ENCODE measurements at places on chromosomes 5 and 9.

DNA sequence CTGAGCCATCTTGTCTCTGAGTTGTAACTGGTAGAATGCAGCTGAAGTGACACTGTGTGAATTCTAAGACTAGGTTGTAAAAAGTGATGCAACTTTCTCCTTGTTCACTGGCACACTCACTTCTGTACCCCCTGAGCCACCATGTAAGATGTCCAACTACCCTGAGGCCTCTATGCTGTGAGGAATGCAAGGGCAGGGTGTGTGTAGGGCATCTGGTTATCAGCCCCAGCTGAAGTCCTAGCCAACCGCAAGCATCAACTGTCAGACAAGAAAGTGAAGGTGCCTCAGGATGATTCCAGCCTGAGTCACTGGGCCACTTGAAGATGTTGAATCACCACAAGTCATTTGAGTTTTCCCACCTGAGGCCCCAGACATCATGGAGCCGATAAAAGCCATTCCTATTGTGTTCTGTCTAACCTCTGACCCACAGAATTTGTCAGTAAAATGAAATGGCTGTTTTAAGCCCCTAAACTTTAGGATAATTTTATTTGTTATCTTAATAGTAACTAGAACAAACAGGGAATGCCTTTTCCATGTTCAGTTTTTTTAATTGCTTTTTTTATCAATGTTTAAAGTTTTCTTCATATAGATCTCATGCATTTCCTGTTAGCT, 18.7 kb upstream of the RHOBTB3 start:
- DNase-seq, result no peak

DNA sequence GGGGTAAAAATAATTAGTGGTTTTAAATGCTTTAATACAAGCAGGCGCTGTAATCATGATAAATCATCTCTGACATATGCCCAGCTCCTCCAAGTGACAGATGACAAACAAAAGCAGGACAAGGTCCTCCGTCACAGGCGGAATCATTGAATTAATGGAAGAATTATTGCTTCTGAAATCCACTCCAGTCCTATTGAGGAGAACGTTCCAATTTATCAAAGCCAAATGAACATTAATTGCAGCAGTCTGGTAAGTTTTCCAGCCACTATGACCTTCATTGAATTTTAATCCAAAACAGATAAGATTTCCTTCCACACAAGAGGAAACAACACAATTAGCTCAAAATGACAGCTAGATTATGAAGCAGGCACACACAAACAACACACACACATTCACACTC, 136.8 kb downstream of the ASTN2 start:
- peak; percentile 33 for DNase-seq

DNA sequence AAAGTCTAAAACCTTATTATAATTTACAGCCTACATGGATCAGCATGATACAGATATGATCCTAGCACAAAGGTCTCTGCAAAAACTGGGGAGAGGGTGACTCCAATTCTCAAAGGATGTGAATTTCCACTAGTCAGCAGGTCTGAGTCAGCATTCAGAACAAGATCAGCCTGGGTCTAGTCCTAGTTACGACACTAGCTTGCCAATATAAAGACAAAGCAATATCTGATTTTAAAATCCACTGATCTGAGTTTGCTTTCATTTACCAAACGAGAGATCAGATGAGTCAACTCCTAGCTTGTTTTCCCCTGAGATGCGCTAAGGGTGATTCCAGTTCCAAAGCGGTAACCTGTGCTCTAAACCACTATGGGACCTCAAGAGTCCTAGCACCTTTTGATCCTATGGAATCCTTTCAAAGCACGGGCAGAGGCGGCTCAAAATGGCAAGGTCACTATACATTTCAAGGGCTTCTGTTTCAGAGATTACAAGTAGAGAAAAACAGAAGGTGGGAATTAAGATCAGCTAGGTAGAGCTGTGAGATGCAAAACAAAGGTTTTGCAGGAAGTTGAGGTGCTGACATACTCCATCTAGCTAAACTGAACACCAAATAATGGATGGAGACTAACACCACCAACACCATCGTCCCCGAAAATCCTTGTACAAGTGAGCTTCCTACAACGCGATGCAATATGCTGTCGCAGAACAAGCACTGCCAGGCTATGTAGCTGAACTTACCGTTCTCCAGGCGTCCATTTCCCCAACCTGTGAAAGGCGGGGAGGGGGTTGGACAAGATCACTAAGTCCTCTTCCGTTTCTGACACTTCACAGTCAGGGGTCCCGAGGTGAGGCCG, 906 bp downstream of the SLC25A51 start:
- no peak for DNase-seq

- DNase-seq, result no peak
Measured at GRCh38 chr5:77563475-77563874, 71.4 kb upstream of the WDR41 start.

DNA sequence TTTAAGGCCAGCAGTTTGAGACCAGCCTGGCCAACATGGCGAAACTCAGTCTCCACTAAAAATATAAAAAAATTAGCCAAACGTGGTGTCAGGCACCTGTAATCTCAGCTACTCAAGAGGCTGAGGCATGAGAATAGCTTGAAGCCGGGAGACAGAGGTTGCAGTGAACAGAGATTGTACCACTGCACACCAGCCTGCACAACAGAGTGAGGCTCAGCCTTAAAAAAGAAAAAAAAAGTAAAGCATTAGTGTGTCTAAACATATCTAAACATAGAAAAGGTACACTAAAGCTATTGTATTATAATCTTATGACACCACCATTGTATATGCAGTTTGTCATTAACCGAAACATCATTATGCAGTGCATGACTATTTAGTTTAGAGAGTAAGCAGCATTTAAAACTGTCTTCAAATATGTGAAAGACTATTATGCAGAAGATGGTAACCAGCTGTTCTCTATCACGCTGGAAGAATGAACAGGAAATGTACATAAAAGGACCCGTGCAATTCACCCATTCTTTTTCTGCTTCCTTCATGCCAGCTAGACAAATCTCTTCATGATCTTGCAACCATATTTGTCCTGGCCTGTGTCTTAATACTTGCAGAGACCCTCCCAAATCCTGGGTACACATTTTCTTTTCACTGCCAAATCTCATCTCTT, 58.6 kb downstream of the ITGA1 start:
- no peak for DNase-seq

DNA sequence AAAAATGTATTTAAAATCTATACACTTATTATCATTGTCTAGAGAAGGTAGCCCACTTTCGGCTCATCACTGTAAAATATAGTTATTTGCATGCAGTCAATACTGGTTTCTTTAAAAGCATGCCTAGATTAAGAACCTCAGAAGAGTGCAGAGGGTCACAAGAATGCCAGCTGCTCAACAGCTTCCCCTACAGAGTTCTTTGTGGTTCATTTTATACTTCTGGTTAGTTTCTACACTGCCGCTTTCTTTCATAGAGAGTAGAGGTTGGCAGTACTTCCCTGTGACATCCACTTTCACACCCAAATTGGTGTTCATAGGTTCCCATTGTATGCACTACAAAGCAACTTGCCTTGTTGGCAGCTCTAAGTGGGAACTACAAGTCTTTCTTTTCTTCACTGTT, 137.3 kb downstream of the KIAA0825 start:
- no peak for DNase-seq

GRCh38 chr9:91197232-91198181, 164.2 kb downstream of the AUH start:
- no peak for DNase-seq

DNA sequence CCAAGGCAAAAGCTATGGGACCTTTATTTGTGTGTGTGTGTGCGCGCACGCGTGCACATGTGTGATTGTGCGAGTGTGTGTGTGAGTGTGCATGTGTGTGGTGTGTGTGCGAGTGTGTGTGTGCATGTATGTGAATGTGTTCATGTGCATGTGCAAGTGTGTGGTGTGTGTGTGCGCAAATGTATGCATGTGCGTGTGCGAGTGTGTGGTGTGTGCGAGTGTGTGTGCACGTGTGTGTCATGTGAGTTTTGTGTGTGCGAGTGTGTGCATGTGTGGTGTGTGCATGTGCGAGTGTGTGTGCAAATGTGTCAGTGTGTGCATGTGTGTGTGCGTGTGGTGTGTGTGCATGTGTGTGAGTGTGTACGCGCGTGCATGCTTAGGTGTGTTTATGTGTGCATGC, 11.1 kb upstream of the GLT6D1 start:
- no peak for DNase-seq

DNA sequence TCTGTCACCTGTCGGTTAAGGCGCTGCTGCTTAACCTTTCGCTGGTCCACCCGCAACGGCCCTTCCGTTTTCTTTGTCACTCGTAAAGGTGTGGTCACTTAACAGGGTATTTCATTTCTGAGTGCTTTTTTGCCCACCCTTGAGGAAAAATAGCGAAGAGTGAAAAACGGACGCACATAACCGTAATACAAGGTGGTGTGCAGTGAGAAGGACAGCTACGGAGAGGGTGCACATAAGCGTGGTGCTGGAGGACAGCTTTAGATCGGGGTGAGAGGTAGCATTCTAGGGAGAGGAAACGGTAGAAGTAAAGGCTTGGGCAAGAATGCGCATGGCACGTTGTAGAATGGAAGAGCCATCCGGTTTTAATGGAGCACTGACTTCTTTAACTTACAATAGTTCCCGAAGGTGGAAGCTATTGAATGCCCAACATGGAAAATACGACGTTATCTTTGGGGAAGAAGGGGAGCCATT, 761 bp downstream of the CCT5 start:
- no peak for DNase-seq

DNA sequence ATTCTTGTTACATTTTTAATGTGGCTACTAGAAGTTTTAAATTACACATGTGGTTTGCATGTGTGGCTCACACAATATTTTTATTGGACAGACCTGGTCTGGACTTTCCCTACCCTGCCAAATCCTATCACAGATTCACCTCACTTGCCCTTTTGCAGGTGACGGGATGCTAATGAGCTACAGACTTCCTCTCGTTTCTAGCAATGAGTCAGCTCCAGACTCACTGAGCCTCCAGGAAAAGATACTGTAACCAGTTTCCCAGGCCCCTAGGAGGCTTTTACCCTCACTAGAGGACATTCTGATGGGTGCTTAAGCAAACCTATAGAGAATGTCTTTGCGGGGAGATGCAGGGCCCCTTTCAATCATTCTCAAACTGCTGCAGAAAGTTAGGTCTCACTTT, 135.4 kb downstream of the WDR41 start:
- no peak for DNase-seq

DNA sequence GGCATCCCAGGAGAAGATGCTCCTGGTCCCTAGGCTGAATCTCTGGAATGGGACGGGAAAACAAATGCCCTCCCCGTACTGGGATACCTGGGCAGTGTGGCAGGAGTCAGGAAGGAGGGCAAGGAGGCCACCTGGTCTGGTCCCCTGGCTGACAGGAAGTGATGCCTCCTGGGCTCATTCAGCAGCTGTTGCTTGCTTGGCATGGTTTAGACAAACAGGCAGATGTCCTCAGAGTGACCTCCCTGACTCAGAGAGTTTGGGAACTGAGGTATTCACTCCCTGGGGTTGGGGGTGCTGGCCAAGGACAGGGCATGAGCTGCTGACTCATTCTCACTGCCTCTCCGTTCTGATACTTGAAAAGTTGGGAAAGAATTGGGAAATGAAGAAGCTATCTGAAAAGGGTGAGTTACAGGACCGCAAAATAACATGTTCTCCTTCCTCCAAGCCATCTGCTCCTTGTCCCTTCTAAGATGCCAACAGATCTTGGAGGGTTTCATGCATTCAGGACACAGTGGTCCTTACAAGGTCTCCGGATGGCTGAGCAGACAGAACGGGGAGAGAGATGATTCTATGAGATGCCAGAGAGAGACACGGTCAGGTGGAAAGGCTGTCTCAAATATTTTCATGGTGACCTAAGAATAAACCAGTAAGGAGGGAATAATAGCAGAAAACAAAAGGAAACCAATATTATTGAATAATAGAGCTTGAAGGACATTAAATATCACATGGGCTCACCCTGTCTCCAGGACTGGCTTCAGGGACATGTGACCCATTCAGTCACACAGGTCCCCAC, 534.5 kb downstream of the BNC2 start:
- peak; percentile 60 for DNase-seq

DNA sequence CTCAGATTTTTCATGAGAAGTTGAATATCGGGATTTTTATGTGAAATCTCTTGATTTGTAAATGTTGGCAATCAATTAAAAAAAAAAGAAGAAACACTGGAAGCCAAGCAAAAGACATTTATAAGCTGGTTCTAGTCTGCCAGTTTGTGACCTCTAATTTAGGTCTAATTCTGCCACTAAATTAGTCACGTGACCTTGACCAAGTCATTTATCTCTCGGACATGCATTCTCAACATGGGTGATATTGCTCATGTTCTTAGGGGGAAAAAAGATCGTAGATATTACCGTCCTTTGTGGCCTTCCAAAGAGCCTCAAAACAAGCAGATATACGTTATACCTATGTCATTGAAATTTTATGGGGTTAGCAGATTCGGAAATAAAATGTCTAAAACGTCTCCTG, 52.9 kb upstream of the PTPDC1 start:
- no peak for DNase-seq

GRCh38 chr5:135229122-135229521, 169.9 kb downstream of the MACROH2A1 start:
- DNase-seq, result no peak

DNA sequence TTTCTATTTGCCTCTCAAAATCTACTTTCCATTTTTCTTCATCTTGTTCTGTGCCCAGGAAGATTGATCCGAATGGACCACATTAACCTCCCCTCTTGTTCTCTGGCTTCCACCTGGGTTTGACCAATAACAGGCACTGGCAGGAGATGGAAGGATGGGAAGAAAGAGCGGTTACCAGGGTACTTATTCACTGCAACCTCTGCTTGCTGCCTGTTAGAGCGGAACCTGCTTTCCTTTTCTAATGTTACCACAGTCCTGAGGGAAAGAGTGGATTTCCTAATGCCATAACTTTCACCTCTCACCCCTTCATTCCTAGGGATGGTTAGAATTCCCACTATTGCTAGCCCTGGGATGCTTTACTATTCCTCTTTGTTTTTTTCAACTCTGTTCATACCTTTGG, 262.1 kb downstream of the RFX3 start:
- no peak for DNase-seq

- DNase-seq, result peak; percentile 63
Measured at GRCh38 chr5:77337686-77338085, 127.2 kb downstream of the PDE8B start.

DNA sequence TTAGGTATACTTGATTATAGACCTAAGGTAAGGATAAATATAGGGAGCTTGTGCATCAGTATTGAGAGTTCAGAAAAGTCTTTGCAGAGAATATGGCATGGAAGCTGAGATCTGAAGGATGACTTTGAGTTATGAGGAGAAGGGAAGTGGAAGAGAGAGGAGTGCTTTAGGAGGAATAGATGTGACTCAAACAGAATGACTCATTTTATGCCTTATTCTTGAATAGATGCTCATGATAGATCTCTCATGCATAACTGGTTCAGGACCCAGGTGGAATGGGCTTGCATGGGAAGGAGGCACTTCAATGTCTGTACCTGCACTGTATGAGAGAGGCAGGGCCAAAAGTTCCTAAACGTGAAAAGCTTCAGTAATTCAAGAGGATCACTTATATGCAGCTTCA, 103.3 kb downstream of the CWC27 start:
- DNase-seq, result no peak

DNA sequence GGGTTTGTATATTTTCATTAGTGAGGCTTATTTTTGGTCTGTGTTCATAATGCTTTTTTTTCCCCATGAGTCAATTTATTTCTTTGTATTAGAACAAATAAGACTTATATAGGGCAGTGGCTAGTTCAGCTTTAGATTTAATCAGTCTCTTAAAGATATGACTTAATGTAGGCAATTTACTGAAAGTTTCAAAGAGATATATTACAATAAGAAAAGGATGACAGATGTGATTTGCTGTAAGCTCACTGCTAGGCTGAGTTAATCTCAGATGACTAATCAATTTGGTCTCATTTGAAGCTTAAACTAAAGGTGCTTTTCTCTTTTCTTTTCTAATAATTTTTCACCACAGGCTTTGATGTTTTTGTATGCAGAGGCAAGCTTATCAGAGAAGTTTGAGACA, 291.8 kb upstream of the DAP start:
- no peak for DNase-seq

GRCh38 chr9:10371824-10372223, 241.0 kb downstream of the PTPRD start:
- no peak for DNase-seq
